RWPE2 (cell line): ENCODE measurements at places on chromosomes 1 and 21.

DNA sequence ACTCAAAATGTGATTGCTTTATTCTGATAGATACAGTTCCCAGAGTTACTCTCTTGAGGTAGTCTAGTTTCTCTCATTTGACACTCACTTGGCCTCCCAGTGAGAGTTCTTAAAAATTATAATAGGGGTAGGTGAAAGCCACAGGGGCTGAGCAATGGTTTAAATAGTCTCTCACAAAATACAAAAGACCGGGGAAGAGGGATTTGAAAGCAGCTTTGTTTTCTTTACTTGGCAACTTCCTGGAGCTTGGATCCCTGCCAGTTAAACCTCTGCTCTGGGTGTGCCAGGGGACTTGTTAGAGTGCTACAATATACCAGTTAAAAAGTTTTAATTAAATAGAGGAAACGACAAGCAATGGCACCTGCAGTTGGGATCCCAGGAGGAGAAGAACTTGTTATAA, 31.7 kb downstream of the OR13G1 start:
- no peaks in the 10 kb centered on the region for H3K4me1 ChIP-seq
- H3K27me3 ChIP-seq, result no peaks in the 10 kb centered on the region
- H3K27ac ChIP-seq, result no peak overlapping the region
- no peak overlapping the region for H3K4me3 ChIP-seq
- no peak for DNase-seq

GRCh38 chr1:221720545-221720944, 21.3 kb downstream of the DUSP10 start:
- no peaks in the 10 kb centered on the region for H3K36me3 ChIP-seq
- H3K4me1 ChIP-seq, result peaks cover 12% of the 10 kb centered on the region
- H3K27ac ChIP-seq, result no peak overlapping the region
- H3K27me3 ChIP-seq, result no peaks in the 10 kb centered on the region

DNA sequence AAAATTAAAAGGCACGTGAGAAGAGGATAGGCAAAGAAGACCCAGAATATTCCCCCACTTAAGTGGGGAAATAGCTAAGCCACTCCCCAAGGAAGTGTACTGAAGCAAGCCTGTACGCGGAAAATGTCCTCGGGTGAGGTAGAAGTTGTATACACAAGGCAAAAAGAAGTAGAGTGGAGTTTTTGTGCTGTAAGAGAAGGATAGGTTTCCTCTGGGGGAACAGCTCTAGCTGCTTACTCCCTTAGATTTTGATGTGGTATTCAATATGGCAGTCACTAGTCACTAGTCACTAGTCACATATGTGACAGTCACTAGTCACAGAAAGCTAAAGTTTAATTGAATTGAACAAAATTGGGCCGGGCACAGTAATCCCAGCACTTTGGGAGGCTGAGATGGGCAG, 7.6 kb downstream of the TXNIP start:
- no peaks in the 10 kb centered on the region for H3K27me3 ChIP-seq
- no peak overlapping the region for H3K4me3 ChIP-seq
- H3K36me3 ChIP-seq, result peaks cover 19% of the 10 kb centered on the region
- DNase-seq, result no peak

GRCh38 chr1:67226688-67227087, 60.4 kb downstream of the IL23R start:
- H3K4me3 ChIP-seq, result no peak overlapping the region
- no peaks in the 10 kb centered on the region for H3K36me3 ChIP-seq
- no peak for DNase-seq
- no peaks in the 10 kb centered on the region for H3K27me3 ChIP-seq
- H3K4me1 ChIP-seq, result peaks cover 10% of the 10 kb centered on the region

DNA sequence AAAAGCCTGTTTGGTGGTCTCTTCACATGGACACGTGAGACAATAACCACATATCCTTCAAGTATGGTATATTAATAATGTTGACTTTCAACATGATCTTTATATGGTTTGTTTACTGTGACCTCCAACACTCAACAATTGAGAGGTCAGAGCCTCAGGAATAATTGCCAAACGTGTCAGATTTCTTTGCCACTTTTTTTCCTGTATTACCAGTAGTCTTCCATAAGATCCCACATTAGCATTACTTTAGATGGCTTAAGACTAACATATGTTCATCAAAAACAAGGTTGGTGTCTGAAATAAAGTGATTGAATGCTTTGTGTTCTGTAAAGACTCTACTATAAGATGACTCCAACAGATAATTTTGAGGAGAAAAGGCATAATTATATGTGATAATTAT, 118.7 kb upstream of the F3 start:
- no peak for DNase-seq
- peak overlapping the region; percentile 67 for H3K27ac ChIP-seq
- H3K4me3 ChIP-seq, result no peak overlapping the region
- H3K27me3 ChIP-seq, result no peaks in the 10 kb centered on the region
- H3K4me1 ChIP-seq, result peaks cover 28% of the 10 kb centered on the region

DNA sequence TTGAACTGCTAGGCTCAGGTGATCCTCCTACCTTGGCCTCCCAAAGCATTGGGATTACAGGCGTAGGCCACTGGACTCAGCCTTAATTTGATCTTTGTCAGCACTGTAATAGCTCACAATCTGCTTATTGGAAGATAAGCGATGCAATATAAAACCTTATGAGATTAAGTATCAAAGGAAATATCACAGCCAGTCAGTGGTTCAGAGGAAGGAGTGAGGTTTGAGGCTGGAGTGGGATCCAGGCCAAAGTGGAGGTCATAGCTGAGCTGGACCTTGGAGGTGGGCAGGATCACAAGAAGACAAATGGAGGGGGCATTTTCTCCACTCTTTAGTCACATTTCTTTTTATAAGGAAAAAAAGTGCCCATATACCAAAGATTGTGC, 228.5 kb downstream of the RHOU start:
- DNase-seq, result no peak
- no peaks in the 10 kb centered on the region for H3K36me3 ChIP-seq
- no peak overlapping the region for H3K4me3 ChIP-seq

- H3K27me3 ChIP-seq, result no peaks in the 10 kb centered on the region
- no peak overlapping the region for H3K4me3 ChIP-seq
- DNase-seq, result no peak
- H3K36me3 ChIP-seq, result no peaks in the 10 kb centered on the region
Observed at GRCh38 chr1:117818456-117818855, 111.0 kb downstream of the GDAP2 start.
